ENCODE measurements at places on chromosomes 12 and 14.

- DNase-seq = no peak
Observed at GRCh38 chr12:106332536-106332935, 25.0 kb upstream of the POLR3B start.

DNA sequence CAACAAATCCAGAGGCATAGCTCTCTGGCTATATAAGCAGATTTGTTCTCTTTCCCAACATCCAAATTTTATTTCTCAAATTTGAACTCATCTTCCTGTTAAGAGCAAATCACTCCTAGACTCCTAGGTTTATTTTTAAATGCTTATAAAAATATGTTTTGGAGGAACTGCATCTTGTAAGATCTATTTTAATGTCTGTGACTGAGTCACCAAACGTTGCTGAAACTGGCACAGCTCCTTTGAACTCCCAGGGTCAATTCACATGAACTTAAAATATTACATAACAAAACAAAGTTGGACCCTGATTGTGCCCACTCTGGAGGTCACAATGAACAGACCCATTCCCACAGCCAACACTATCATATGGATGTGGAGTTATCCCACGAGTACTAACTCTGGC, 23.9 kb downstream of the ANAPC7 start:
- DNase-seq = no peak

DNA sequence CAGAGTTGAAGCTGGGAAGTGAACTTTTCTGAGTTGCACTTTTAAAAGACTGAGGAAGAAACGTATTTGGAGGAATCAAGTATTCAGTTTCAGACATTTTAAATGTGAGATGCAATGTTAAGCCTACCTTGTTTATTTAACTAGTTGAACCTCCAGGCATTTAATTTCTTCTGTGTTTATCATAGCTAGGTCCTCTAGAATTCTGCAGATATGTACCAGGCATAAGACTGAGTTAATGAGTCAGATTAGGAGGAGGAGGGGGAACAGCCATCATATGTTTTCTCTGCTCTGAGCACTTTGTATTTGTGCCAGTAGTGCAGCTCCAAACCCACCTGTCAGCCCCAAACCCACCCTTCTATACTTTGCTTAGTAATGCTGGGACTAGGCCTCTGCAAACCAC, 16.4 kb upstream of the SAMD4A start:
- DNase-seq = no peak

DNA sequence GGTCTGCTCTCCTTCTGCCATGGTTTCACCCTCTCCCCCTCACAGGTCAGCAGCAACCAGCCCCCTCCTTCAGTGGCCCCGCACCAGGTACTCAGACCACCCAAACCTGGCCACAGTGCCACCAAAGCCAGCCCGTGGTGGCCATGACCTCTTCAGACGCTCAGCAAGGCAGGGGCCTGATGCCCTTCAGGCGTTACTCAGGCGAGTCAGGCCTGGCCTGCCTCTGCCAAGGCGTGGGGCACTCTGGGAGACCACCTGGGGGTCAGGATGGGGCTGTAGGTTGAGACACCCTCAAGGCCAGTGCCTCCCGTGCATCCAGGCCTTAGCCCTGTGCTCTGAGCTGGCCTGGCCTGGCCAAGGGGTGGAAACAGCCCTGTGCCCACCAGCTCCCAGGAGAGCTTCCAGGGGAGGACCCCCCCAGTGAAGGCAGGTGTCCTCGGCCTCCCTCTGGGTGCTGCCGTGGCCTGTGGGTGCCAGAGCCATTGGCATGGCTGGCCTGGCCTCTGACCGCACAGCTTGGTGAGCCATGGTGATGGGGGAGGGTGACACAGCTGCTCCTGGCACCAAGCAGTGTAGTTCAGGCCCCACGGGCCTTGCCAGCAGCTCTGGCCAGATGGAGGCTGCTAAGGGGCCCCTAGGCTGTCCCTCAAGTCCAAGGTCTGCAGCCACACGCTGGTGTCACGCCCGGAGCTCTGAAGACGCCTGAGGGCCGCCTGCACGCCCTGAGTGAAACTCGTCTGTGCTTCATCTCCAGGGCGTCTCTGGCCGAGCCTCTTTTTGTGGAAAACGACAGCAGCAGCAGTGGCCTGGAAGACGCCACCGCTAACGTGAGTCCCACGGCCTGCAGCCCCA, 15.1 kb downstream of the XRCC3 start:
- DNase-seq = no peak

DNA sequence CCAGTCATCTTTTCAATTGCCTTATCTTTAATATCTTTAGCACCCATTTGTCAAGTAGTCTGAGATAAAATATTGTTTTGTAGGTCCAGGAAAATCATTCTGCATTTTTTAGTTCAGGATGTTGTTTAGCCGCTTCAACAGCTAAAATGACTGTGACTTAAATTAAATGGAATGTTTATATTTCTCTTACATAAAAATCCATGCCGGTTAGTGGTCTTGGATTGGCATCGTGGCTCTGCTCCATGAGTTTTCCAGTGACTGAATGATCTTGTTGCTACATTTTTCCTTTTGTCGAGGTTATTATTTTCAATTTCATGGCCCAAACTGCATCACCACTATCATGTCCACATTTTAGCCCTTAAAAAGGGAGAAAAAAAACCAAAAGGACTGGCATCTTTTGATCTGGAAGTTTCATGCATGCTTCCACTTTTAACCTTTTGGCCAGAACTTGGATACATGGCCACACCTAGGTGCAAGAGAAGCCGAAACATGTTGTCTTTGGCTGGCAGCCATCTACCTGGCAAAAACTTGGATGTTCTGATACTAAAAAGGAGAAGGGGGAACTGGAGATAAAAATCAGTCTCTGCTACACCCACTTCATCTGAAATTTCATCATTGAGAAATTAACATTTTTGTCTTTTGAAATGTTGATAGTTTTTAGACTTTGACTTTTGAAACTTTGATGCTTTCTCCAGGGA, 142.4 kb downstream of the OTOGL start:
- no peak for DNase-seq

DNA sequence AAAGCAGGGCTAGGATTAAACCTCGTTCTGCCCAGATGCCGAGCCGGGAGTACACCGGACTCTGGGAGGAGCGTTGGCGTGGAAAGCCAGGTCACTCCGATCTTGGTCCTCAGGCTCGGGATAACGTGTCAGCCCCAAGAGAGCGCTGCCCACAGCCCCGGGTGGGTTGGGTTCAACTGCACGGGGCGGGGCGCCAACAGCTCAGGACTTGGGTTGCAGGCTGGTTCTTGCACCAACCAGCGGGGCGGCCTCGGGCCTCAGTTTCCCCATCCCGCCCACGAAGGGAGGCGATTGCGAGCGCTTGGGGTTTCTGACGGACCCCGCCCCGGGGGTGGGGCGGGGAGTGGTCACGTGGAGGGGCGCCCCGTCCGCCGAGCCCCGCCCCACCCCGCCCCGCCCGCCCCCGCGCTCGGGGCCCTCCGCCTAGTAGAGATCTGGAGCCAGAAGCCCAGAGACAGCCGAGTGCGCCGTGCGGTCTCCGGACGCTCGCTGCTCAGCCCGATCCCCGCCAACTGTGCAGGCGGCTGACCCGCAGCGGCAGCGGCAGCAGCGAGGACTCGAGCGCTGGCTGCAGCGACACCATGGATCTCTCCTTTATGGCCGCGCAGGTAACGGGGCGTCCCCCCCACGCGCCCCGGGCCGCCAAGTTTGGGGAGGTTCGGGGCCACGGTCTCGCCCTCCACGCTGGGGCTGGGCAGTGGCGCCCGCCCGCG, at the start of gene C14orf132:
C14orf132 (plus strand) TSS at position 443 of the 713 bp plus-strand sequence; CDS start at position 582, 139 bp downstream.
- DNase-seq = no peak

DNA sequence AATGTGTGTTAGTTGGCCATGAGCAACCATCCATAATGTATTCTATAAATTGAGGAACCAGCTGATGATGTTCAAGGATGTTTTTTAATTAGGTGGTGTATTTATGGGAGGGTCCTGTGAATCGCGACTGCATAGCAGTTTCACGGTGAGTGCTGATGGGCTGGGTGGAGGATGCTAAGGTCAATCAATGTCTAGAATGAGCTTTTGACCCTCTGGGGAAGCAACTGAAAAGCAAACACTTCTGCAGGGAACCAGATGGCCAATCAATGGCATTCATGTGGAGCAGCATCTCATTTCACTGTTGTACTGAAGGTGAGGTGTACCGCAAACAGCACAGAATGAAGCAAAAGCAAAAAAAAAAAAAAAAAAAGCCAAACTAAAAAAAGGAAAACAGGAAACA, 676.1 kb upstream of the TMEM132C start:
- DNase-seq = no peak

- DNase-seq = no peak
Observed at GRCh38 chr12:67299926-67300325, 30.8 kb downstream of the CAND1 start.

GRCh38 chr12:78290606-78291345, 460.1 kb downstream of the NAV3 start:
- DNase-seq = no peak

- DNase-seq = no peak
Observed at GRCh38 chr12:113082486-113083148, 26.1 kb downstream of the DTX1 start.

DNA sequence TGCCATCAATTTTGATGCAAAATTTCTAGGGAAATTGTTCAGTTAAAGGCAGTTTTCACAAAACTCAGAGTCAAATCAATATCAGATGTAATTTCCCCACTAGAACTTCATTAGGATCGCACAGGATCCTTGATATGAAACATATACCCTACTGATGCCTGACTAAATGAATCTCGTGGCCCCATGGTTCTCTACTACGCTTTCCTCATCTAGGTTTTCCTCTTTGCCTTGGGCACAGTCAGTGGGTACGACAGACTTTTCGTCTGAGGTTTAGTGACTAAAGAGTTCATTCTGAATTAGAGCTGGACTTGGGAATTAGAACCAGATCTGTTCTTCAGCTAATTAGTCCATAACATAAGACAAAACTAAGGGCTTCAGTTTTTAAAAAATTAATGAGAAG, 42.5 kb upstream of the GNPNAT1 start:
- no peak for DNase-seq

GRCh38 chr12:12336049-12336411, 14.0 kb downstream of the MANSC1 start:
- DNase-seq = no peak

DNA sequence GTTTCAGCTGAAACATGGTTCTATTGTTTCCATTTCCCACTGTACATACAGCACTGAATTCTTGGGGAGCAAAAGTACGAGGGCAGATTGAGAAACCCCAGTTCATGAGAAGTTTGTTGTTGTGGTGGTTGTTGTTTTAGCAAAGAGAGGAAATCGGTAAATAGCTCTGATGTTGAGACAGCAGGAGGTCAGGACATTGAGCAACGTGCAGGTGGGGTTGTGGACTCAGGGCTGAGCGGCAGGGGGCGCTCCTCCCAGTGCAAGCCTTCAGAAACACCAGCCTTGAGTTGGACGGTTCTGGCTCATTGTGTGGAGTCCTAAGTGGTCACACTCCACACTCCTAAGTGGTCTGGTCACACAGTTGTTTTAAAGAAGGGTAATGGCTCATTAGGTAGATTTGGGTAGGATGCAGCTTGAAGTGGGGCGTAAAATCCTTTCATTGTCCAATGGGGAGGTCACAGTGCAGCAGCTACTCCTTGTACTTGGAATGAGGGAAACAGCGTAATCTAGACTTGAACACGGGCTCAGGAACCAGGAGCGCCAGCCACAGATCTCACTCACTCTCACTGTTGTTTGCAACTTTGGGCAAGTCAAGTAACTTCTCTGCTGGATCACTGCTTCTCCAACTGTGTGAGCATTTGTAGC, 14.5 kb upstream of the PWP1 start:
- DNase-seq = no peak

- DNase-seq = no peak
Observed at GRCh38 chr14:33686856-33687255, 264.0 kb downstream of the EGLN3 start.

DNA sequence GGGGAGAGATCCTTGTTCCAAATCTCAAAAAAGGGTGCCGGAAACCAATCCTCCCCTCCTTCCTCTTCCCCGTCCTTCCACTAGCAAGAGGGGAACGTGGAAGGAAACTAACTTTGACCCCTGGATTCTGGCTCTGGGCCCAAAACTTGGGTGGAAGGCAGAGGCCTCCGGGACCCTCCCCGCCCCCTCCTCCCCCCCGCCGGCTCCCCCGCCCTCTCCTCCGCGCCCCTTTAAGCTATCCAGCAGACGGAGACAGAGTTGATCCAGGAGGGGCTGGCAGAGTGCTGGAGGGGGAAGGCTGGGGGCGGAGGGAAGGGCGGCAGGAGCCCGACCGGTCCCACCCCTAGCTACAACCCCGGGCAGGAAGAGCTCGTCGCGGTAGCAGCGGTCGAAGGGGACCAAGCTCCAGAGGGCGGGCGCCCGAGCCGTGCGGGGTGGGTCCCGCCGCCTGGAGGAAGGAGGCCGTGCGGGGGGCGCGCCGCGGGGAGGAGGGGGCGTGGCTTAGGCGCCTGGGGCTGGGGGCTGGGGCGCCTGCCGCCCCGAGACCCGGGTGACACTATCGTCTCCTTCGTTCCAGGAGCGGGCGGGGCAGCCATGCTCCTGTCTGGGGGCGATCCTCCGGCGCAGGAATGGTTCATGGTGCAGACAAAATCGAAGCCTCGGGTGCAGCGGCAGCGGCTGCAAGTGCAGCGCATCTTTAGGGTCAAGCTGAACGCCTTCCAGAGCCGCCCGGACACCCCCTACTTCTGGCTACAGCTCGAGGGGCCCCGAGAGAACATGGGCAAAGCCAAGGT, at the start of gene NYNRIN:
NYNRIN (plus strand) TSS at position 351 of the 794 bp plus-strand sequence; CDS start at position 595, 244 bp downstream.
- DNase-seq = no peak

DNA sequence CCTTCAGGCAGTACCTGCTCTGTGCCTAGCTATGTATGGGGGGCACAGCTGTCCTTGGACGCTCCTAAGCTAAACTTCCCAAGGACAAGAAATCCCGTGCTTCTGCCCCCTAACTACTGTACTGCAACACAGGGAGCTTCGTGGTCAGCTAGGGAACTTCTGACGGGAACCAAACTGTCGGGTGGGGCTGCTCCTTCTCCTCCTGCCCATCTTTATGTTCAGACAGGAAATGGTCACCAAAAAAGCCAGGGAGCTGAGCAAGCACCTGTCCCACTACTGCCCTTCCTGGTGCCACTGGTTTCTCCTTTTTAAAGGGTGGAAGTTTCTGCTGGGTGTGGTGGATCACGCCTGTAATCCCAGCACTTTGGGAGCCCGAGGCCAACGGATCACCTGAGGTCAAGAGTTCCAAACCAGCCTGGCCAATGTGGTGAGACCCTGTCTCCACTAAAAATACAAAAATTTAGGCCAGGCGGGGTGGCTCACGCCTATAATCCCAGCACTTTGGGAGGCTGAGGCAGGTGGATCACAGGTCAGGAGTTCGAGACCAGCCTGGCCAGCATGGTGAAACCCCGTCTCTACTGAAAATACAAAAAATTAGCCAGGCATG, 26.6 kb downstream of the PXN start:
- no peak for DNase-seq

- no peak for DNase-seq
Observed at GRCh38 chr12:59620326-59620725, 24.5 kb downstream of the SLC16A7 start.

DNA sequence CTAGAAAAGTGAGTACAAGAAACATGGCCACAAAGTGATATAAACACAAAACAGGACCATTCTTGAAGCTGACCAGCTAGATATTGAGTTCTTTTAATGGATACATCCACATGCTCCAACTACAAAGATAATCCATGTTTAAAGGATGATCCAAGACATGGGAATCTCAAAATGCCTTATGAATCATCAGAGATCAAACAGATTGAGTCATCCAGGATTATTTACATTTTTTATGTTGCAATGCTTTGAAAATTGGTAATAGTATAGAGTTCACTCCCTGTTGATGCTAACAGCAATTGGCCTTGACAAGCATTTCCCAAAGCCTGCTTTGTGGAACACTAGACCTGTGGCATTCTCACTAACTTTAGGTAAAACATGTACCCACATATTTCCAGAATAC, 293.0 kb upstream of the TBX3 start:
- no peak for DNase-seq

All from esophagus squamous epithelium (tissue), 5 donors.